ENCODE measurements at places on chromosomes 6 and 20.

DNA sequence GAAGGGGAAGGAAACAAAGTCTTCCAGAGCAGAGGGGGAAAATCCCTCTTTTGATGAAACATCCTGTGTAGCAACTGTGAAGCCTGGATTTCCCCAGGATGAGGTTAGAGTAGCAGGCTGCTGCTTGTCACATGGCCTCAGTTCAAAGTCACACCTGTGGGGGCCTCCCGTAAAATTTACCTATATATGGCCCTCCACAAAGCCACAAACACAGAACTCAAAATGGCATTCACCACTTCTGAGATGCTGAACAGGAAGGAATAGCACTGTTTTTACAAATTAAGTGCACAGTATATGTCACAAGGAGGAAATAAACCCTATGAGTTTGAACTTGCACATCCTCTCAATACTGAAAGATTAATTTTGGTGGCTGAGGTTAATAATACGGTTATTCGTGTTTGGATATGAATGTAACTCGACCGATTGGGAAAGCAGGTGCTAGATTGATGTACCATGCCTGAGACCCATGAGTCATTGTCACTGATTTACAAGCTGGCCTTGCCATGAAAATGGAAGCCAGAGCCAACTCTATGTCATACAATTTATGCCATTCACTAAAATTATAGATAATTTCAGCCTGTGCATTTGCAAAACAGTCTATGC, 70.6 kb downstream of the SGK1 start:
- peak; percentile 7 for DNase-seq

DNA sequence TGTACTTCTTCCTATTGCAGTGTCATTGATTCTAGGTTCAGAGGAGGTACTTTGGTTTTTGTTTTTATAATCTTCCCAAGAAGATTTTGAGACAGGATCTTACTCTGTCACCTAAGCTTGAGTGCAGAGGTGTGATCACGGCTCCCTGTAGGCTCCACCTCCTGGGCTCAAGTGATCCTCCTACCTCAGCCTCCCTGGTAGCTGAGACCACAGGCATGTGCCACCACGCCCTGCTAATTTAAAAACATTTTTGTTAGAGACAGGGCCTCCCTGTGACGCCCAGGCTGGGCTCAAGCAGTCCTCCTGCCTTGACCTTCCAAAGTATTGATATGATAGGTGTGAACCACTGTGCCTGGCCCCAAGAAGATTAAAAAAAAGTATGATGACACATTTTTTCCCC, 3.4 kb upstream of the SLC17A5 start:
- DNase-seq = no peak

DNA sequence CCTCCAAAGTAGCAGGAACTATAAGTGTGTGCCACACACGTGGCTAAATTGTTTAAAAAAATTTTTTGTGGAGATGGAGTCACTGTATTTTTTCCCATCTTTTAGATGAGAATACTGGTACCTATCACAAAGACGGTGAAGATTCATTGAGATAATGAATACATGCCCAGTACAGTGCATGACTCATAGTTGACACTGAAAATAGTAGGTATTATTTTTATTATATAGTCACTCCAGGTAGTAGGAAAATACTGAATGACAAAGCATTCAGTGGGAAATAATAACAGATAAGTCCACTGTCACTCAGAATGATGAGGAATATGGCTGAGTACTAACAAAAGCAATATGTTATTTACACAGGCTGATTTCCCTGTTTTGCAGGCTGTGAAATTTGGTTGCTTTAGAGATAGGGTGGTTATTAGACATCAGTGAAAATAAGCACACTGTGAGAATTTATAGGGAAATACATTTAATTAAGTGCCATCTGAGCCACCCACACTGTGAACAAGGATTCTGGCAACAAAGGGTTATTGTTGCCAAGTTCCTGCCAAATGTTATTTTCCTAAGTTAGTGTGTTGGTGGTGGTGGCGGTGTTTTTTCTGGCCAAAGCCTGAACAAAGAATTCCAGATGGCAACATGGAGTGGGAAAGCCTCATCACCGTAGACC, 129.8 kb upstream of the FOXQ1 start:
- DNase-seq = no peak

- DNase-seq = no peak
Measured at GRCh38 chr20:37894454-37894853, 8.5 kb upstream of the VSTM2L start.

- no peak for DNase-seq
Measured at GRCh38 chr6:19515939-19516338, 321.2 kb upstream of the ID4 start.

DNA sequence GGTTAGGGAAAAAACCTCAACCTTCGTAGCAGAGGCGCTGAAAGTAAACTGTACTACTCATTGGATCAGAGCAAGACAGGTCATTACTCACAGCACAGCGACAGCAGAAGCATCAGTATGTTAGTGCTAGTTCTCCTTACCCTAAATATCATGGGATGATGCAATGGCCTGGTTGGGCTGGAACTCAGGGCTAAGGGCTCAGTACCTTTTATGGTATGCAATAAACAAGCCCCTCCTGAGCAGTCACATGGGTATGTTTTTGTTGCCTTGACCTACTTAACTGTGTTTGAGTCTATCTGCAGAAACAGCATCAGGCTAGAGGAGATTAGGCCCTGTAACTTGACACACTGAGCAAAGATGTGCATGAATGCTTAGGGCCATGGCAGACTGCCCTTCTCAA, 369.4 kb upstream of the IMPG1 start:
- no peak for DNase-seq

DNA sequence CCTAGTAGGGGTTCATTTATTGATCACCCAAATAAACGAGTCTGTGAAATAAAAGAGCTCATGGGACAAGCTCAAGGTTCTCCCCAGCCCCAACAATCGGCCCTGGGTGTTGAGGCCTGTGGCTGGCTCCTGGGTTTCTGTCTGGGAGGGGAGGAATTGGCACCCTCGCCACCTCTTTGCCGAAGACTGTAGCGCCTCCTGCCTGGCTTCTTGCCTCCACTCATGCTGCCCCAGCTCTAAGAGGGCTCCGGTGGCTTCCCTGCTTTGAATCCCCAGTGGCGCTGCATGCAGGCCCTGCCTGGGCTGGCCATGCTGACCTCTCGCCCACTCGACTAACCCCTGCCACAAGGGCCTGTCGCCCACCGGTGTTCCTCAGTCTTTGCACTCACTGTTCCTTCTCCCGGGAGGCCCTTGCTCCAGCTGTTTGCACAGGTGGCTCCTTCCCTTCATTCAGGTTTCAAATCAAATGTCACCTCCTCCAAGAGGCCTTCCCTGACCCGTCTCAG, 5.4 kb downstream of the MLN start:
- no peak for DNase-seq

- no peak for DNase-seq
Measured at GRCh38 chr6:79627422-79627821, 3.7 kb upstream of the SH3BGRL2 start.

- DNase-seq = no peak
Measured at GRCh38 chr6:148358196-148358785, 15.7 kb downstream of the SASH1 start.

GRCh38 chr6:141965016-141965545, 167.6 kb upstream of the GJE1 start:
- DNase-seq = no peak

DNA sequence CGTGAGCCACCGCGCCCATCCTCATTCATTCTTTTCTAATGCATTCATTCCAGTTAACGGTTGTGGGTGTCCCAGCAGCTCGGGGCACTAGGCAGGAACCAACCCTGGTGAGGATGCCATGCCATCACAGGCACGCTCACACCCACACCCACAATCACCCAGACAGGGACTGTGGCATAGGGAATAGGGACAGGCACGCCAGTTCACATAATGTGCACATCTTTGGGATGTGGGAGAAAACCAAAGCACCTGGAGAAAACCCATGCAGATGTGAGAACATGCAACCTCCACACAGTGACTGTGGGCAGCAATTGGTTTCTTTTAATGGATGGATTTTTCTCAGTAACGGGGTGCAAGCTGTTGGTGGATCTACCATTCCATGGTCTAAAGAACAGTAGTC, 64.3 kb downstream of the IRF4 start:
- DNase-seq = no peak

GRCh38 chr20:23033918-23034317, 1.2 kb upstream of the SSTR4 start:
- DNase-seq = no peak

GRCh38 chr6:72787391-72788031, 165.6 kb downstream of the KCNQ5 start:
- DNase-seq = no peak

- DNase-seq = no peak
Measured at GRCh38 chr6:157390273-157391060, 9.5 kb downstream of the ZDHHC14 start.

DNA sequence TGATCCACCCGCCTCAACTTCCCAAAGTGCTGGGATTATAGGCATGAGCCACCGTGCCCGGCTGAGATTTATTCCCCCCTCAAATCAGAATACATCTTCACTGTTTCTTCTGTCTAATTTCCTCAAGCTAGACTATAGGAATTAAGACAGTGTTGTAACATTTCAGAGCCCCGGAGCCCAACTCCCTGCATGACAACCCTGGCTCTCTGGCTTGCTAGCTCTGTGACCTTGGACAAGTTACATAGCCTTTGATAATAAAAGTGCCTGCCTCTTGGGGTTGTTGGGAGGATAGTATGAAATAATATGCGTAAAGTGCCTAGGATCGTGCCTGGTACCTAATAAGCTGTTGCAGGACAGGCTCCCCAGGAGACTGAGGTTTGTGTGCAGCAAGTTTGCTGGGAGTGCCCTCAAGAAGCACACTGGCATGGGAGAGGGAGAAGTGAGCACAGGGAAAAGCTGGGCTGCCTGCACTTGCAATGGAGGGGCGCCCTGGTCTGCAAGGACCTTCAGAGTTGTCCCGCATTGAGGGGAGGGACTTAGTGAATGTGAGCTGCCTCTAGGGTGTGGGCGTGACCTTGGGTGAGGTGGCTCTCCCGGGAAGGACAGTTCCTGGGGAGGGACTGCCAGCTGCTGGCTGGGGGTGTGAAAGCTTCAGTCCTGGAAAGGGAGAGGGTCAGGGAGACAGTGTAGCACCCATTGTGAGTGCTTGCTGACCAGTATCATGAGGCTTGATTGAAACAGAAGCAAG, 43.4 kb downstream of the TAF8 start:
- no peak for DNase-seq

DNA sequence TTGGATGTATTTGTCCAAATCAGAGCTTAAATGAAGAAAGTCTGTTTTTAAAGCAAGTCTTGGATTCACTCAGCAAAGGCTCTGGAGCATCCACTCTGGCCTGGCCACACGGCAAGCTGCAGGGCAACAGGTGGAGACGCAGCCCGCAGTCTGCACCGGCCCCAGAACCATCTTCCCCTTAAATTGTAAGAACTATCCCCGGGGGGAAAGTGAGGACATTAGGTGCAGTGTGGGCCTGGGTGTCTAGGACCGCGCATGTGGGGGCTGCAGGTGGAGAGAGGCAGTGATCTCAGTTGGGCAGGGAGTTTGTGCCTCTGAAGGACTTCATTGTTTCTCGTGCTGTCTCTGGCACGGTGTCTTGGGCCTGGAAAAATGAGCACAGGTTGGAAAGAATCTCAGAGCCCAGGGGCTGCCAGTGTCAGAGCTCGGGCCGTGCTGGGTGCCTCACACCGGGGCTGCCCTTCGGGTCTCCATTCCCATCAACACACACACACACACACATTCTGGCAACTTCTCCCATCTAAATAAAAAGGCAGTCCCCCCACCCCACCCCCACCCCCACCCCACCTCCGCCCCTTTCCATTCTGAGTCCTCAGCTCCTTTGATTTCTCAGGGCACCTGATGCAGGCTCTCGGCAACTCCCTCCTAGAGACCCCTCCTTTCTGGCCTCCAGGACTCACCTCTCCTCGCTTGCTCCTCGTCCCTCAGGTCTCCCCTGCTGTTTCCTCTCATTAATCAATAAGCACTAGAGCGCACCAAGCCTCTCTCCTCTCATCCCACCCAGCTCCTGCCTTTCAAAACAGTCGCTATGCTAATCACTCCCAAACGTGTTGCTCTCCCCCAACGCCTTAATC, 48.4 kb downstream of the FOXF2 start:
- no peak for DNase-seq

GRCh38 chr6:6610031-6610591, 21.6 kb downstream of the LY86 start:
- DNase-seq = no peak

GRCh38 chr6:79170959-79171358, 63.5 kb downstream of the HMGN3 start:
- peak; percentile 39 for DNase-seq

- no peak for DNase-seq
Measured at GRCh38 chr20:46123482-46124245, 5.5 kb downstream of the CD40 start.

- DNase-seq = no peak
Measured at GRCh38 chr20:50048420-50049166, 64.4 kb downstream of the UBE2V1 start.
